ENCODE measurements at places on chromosomes 11 and 22.

GRCh38 chr22:44737406-44738346 is 14.7 kb upstream of the ARHGAP8 start:
- DNase-seq = no peak

- no peak for DNase-seq
Measured at GRCh38 chr11:96464700-96465307, 75.0 kb downstream of the JRKL start.

DNA sequence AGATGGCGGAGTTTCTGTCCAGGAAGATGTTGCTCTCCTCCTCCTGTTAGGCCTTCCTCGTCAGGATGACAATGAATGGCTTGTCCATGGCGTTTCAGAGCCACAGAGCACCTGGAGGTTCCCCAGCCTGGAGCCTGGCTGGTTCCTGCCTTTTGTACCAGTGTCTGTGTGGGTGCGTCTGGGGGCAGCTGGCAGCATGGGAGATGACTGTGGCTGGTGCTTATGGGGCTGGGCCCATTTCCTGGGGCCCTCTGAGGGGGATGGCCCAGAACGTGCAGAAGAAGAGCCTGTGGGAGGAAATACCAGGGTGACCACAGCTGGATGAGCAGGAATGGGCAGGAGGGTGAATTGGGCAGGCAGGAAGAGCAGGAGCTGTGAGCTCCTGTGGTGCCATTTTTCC is 6.7 kb downstream of the SLC37A2 start:
- DNase-seq = no peak

GRCh38 chr22:46042786-46043185 is 65.8 kb upstream of the WNT7B start:
- no peak for DNase-seq

GRCh38 chr22:17352798-17353197 is 16.5 kb upstream of the CECR2 start:
- DNase-seq = no peak

DNA sequence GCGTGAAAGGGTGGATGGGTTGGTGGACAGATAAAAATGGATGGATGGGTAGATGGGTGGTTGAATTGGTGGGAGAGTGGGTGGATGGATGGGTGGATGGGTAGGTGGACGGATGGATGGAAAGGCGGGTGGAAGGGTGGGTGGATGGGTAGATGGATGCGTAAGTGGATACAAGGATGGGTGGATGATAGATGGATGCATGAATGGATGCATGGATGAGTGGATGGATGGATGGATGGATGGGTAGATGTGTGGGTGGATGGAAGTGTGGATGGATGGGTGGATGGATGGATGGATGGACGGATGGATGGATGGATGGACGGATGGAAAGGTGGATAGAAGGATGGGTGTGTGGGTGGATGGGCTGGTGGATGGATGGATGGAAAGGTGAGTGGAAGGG is 77.0 kb upstream of the GRK3 start:
- DNase-seq = no peak
